ENCODE measurements at places on chromosomes 5 and 9.

- no peak for DNase-seq
These were observed 189.4 kb downstream of the MAPKAP1 start for GRCh38 chr9:125517577-125517976.

GRCh38 chr9:35705836-35706430 lies 16.2 kb upstream of the TPM2 start:
- no peak for DNase-seq

GRCh38 chr9:111691672-111692329 lies 30.4 kb downstream of the GNG10 start:
- peak; percentile 4 for DNase-seq

DNA sequence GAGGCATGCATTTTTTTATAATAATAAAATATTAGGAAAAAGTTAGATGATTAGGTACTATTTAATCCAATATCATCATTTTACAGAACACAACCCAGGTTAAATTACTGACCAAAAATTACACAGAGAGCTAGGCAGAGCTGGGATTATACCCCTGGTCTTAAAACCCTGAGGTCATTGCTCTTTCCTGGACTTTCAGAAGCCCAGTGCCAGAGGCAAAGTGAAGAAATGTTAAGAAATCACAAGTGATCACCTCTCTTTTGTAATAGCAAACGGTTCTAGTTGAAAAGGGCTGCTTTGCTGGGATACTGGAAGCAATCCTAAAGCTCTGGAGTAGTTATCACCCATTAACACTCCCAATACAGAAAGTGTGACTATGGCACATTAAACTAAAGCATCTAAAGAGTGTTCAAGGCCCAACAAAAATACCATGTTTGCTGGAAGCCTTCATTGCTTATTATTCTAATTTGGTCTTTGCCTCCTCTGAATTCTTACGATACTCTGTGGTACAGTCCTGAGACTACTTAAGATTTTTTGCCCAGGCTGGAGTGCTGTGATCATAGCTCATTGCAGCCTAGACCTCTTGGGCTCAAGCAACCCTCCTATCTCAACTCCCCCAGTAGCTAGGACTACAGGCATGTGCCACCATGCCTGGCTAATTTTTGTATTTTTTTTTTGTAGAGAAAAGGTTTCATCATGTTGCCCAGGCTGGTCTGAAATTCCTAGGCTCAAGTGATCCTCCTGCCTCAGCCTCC lies 575.9 kb downstream of the RAB3C start:
- no peak for DNase-seq

GRCh38 chr9:69175486-69175885 lies 1.4 kb downstream of the TJP2 start:
- DNase-seq, result no peak

- DNase-seq, result no peak
These were observed 22.1 kb downstream of the LRRC19 start for GRCh38 chr9:26983340-26983739.

DNA sequence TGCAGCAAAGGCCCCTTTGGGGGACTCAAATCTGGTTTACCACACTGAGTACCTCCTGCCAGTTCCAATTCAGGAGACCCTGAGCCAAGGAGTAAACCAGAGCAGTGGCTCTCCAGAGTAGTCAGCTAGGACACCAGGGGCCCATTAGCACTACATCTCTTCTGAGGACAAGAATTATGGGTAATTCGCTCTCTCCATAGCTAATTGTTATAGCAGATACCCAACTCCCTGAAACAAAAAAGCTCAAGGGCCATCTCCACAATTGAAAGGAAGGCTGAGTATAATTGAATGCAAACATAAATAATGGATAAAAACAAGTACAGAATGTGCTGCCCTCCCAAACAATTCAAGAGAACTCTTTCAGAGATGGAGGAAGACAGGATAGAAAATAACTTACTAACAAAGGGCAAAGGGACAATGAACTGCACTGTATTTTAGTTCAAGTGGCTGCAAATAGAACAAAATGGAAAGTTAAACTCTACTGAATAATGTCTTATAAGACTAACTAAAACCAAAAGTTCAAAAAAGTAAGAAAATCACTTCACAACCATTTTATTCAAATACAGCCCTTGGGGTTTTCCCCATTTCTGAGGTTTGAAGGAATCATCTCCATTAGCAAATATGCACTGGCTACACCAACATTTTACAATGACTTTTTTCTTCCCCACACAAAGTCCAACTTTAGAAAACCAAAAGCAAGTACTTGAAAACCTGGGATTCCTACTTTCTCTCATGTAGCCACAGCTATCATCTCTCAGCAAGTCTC lies 118.8 kb downstream of the SIL1 start:
- DNase-seq, result no peak

DNA sequence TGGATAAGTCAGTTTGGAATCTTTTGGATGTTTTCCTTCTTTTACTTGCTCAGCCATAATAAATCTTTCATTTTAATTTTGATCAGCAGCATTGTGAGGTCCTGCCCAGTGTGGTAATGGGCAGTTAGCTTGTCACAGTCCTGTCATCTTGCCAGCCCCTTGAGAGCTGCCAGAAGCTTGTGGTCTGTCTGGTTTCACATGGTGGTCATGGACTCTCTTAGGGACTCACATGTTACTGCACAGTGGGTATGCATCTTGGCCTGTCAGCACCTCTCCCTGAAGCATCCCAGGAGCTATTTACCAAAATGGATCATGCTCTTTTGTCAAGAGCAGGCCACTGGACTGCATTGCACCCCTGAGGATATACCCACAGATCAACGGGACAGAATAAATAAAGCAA lies 60.3 kb downstream of the DAPK1 start:
- DNase-seq, result no peak

GRCh38 chr5:155767470-155767869 lies 559.5 kb upstream of the SGCD start:
- DNase-seq, result no peak

- no peak for DNase-seq
These were observed 172.6 kb downstream of the TUSC1 start for GRCh38 chr9:25505644-25506043.

DNA sequence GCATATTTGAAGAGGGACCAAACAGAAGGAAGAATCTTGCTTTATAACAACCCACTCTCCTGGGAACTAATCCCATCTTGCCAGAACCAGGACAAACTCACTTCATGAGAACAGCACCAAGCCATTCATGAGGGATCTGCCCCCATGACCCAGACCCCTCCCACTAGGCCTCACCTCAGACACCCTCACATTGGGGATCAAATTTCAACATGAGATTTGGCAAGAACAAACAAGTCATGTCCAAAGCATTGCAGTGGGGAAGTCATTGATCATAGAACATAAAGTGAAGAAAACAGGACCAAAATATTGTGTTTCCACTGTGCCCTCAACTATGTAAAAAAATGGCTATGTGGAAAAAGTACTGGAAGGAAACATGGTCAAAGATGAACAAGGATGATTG lies 43.9 kb downstream of the MAP1B start:
- no peak for DNase-seq

DNA sequence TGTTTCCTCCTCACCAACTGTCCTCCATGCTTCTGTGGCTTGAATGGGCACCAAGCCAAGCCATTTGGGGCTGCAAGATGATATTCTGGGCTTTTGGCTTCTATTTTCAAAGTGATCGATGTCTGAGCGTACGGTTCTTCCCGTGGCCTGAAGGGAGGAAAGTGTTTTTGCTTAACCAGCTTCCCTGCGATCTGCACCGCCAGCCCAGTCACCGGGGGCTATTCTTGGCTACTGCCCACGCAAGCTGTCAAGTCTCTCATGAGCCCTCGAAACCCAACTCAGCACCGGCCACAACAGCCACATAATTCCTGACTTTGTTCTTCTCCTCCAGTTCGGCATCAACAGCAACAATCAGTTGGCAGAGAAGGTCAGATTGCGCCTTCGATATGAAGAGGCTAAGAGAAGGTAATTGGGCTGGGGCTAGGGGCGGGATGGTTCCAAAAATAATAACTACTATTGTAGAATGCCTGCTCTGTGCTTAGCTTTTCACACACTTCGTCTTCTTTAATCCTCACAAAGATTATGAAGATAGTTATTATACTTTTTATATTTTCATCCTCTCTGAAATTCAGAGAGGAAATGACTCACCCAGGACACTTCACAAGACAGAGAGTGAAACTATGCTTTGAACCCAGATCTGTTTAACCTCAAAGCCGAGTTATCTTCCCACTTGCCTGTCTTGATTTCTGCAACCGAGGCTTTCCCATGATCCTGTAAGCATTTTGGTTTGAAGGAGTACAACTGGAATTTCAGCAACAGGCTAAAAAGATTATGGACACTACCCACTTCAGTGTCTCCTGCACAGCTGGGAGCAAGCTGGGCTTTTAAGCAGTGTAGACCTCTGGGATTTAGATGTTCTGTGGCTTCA lies 76.4 kb upstream of the RARS1 start:
- DNase-seq, result no peak

All from HS-27A (cell line).